ENCODE measurements at places on chromosomes 6 and 20.

- DNase-seq, result no peak
These were observed 916 bp upstream of the SUN5 start for GRCh38 chr20:33005132-33005566.

GRCh38 chr20:33490934-33491656 lies 1.2 kb downstream of the CBFA2T2 start:
- no peak for DNase-seq

GRCh38 chr6:164756142-164756541 lies 553.3 kb downstream of the C6orf118 start:
- DNase-seq, result no peak

DNA sequence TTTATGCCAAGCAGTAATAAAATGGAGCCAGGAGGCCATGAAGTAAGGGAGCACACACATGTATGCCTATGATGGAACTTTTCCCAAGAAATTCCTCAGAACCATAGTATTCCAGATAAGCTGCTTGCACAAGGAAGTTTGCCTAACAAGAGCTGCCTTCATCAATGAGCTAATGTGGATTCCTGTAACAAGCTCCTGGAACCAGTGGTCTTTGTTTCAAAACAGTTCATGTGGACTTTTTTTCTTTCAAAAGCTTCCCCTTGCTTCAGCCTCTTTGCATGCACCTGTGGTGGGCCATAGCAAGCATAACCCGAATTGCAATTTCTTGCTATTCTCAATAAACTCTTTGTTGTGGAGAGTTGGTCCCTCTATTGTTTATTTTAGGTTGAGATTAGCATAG lies 359.6 kb downstream of the UTRN start:
- DNase-seq, result no peak

DNA sequence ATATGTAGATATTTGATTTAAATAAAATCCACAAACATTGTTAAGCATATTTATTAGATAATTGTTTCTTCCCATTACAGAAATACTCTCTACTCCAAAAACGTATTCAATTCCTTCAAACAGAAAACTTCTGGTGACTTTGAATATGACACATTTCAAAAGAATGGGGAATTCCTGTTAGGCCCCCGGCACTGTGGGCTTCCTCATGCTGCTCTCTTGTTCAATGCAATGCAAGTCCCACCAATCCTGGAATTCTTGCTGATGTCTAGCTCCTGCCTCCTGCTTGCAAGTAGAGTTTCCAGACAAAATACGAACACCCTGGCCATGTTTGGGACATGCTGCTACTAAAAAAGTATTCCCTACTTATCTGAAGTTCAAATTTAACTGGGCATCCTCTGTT lies 544.1 kb downstream of the QKI start:
- peak; percentile 27 for DNase-seq

DNA sequence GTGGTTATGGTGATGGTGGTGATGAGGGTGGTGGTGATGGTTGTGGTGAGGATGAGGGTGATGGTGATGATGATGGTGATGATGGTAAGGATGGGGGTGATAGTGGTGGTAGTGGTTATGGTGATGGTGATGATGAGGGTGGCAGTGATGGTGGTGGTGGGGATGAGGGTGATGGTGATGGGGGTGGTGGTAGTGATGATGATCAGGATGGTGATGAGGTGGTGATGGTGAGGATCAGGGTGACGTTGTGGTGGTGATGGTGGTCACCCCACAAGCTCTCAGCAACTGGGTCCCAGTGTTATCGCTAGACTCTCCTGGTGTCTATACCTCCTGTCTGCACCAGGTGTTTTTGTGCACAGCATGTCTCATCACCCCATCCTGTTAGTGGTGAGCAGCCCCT lies 85.0 kb downstream of the TMEM242 start:
- DNase-seq, result no peak

- no peak for DNase-seq
These were observed 46.0 kb upstream of the NAA20 start for GRCh38 chr20:19971116-19971515.

GRCh38 chr6:139625998-139626975 lies 251.8 kb upstream of the CITED2 start:
- no peak for DNase-seq

- DNase-seq, result no peak
These were observed 4.9 kb downstream of the CENPQ start for GRCh38 chr6:49468042-49468441.

DNA sequence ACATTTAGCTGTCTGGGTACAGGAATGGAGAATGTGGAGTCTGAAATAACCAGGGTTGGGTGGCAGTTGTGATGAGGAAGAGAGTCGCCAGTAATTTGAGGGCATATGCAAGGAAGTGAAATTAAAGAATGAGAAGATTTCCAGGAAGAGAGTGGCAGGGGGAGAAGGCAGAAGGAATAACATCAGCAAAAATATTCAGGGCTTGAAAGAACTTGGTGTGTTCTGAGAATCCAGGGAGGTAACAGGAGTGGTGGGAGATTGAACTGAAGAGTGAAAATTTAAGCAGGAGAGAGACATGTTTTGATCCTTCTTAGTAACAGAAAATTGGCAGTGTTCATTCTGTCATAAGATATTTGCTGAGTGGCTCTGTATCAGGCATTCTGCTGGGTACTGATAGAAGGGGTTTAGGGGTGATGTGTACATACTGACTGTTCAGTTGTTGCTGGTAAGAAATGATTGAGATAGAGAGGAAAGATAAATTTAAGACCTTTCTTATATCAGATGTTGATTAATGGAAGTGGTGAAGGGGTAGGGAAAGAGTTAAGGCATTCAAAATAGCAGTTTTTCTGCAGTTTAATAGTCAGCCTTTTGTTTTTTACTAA lies 54.7 kb downstream of the PHF20 start:
- no peak for DNase-seq

GRCh38 chr6:44727651-44728630 lies 340.4 kb downstream of the CDC5L start:
- DNase-seq, result no peak

- no peak for DNase-seq
These were observed 16.3 kb downstream of the SAMD3 start for GRCh38 chr6:130206479-130206878.

Measured in urothelium cell line (cell line).